Kidney glomerular epithelial cell (primary cell): ENCODE measurements at places on chromosomes 1 and 21.
A peak's percentile ranks its signal among the peaks of the same experiment; 100 is the strongest.

DNA sequence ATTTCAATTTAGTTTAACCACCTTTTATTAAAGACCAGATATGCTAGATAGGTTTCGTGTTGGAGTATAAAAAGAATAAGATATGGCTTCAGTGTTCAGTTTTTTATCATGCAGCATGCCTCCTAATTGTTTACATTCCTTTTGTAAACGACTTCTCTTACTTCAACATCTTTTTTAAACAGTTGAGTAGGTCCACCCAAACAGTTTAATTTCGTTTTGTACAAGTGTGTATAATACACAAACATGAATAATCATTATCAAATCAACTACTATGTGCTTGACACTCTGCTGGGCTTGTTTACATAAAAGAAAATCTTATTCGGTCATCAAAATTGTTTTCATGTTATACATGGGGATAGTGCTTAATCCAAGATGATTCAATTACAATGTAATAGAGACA is 906.3 kb upstream of the ADGRL4 start:
- DNase-seq, result no peak

DNA sequence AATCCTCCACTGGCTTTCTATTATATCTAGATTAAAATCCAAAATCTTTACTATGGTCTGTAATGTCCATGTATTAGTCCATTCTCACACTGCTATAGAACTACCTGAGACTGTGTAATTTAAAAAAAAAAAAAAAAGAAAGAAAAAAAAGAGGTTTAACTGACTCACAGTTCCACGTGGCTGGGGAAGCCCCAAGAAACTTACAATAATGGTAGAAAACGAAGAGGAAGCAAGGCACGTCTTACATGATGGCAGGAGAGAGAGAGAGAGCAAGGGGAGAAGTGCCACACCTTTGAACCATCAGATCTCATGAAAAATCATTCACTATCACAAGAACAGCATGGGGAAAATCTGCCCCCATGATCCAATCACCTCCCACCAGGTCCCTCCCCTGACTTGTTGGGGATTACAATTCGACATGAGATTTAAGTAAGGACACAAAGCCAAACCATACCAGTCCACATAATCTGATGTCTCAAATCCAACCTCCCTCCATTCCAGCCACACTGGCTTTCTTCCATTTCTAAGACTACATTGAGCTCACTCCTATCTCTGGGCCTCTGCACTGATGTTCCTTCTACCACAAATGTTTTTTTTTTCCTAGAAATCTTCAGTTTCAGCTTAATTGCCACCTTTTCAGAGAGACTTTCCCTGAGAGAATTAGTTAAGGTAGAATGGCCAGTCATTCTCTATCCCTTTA is 92.4 kb downstream of the EIF4G3 start:
- DNase-seq, result no peak

GRCh38 chr1:238789916-238790667 is 596.3 kb upstream of the CHRM3 start:
- DNase-seq, result no peak

DNA sequence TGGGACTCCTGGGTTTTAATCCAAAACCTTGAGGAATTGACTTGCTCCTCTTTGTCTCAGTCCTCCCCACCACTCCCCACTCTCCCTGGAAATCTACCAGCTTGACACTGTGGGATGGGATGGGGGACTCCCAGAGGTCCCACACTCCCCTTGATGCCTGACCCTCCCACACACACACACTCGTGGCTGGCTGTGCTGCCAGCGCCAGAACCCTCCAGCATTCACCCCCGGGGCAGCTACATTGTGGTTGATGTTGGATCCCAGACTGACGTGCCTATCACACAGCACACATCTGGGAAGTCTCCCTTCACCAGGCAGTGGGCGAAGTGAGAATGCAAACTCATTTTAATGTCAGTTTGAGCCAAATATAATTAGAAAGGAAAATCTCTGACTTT is 10.0 kb downstream of the KIRREL1 start:
- peak; percentile 76 for DNase-seq

- no peak for DNase-seq
Observed at GRCh38 chr21:39849014-39849655, 18.1 kb upstream of the PCP4 start.

DNA sequence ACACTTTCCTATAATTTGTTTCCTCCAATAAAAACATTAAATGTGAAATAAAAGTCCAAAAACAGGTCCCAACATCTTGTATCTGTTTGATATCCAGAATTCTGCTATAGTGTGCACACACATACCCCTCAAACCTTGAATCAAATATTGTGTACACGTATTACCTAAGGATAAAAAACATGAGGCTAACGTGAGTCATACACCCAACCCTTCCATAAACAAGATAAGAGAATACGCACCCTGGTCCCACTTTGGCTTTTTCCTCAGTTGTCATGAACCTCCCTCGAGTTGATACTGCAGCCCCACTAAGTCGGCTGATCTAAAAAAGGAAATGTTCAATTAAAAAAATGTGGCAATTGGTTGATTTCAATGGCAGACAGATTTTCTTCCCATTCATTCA is 5.2 kb downstream of the KHDC4 start:
- no peak for DNase-seq

DNA sequence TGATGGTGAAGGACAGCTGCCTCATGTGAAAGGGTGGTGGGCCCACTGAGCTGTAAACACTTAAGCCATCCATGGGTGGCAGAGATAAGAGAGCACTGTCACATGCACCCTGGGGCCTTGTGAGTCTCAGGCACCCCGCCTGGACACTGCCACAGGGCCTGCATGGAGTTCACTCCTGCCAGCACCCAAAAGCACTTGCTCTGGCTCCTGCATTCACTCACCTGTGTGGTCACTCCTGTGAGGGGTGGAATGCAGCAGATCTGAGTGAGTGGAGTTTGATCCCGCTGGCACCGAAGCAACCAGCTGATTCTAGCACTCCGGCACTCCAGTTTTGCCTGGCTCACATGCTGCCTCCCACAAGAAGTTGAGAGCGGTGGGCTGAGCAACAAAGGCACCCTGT is 1142.1 kb upstream of the PRMT6 start:
- no peak for DNase-seq

DNA sequence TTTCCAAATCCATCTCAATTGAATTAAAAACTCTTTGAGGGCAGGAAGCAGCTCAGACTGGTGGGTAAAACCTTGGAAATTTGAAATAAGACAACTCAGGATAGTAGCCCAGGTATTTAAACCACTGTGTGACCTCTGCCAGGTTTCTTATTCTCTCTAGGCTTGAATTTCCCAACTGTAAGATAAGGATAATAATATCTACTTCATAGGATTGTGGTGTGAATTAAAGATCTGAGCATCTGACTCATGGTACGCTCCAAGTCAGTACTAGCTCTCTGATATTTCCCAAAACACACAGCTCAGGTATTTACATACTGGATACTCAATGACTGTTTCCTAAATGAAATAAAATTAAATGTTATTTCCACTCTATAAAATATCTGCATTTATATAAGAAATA is 337.2 kb downstream of the LTN1 start:
- DNase-seq, result no peak

DNA sequence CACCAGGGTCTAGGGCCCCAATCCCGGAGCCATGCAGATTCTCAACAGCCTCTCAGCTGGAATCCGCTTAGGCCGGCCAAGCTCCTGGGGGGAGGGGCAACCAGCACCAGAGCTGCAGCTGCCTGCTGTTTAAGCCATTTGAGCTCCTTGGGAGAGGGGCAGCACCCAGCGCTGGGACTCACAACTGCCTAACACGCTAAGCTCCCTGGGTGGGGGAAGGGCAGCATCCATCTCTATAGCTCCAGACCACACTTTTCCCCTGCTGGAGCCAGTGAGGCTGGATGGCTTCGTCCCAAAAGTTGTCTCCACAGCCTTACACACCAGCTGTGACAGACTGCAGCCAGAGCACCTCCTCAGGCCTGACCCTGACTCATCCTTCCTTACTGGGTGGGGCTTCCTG is 6.9 kb upstream of the PTGFR start:
- no peak for DNase-seq

- DNase-seq, result no peak
Observed at GRCh38 chr1:14824314-14824915, 225.9 kb downstream of the KAZN start.

DNA sequence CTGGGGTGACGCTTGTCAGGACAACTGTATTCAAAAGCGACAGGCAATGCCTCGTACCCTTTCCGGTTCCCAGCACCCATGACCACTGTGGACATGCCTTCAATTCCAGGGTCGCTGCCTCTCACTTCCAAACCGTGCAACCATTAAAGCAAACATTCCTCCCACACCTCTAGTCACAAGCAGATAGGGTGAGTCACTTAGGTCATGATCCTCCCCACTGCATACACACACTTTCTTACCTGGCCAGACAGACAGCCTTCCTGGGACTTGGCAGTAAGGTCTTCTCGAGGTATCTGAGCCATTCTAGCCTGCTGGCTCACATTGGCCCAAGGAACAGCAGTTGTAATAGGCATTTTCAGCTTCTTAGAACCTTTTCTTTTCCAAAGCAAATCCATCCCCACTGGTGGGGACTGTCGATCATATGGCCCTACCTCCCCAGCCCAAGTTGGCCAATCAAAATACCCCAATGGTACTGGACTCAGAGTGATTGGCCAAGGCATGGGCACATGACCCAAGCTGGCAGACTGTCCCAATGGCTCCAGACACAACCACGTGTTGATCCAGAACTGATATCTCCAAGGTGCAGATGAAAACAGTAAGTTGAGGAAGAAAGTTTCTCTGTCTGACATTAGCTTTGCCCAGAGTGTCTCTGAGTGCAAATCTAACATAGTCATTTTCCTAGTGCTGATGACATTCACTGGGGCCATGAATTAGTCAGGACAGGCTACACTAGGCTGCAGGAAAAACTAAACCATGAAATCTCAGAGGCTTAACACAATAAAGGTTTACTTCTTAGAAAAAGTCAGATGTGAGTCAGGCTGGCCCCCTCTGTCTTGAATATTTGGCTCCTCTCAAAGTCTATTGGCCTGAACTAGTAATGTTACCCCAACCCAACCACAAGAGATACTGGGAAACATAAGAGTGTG is 113.8 kb downstream of the RRAGC start:
- DNase-seq, result peak; percentile 69

DNA sequence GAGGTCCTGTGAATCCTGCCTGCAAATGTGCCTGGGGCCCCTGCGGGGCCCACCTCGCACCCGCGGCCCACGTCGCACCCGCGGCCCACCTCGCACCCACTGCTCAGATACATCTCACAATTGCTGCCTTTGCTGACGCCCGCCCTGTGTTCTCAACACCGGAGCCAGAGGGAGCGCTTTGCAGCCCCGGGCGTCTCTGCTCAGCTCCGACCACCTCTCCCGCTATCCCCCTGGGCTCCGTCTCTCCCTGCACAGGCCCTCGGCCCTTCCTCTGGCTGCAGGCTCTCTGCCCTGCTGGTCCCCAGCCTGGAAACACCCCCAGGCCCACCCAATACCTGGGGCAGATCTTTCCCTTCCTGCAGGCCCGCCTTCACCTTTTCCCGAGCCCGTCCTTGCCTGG is 44.8 kb downstream of the TP73 start:
- DNase-seq, result no peak

- DNase-seq, result peak; percentile 87
Observed at GRCh38 chr1:28249013-28249865, 10.1 kb upstream of the SESN2 start.

DNA sequence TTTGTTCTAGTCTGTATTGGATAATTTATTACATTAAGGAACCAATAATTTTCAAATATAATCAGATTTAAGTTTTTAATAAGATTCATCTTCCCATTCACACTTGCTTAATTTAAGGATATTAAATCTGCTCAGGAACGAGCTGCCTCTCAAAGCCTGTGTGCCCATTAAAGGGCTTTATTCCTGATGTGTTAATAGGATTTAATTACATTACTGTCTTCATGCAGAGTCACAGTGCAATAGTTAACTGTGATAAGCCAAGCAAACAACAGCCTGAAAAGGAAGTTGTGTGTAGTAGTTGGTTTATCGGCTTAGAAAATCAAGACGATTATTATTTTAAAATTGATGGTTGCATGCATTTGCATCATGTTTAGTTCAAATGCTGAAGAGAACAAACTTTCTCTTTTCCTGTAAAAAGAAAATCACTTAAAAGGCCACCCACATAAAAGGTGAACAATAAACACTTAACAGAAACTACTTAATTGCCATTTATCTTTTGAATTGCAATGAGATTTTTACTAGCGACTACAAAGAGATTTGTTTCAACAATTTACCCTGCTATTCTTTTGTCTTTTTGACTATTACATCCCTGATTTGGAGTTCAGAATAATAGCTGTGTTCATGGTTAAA is 174.6 kb downstream of the RWDD3 start:
- DNase-seq, result no peak

- DNase-seq, result no peak
Observed at GRCh38 chr1:34236089-34236488, 59.4 kb downstream of the C1orf94 start.

DNA sequence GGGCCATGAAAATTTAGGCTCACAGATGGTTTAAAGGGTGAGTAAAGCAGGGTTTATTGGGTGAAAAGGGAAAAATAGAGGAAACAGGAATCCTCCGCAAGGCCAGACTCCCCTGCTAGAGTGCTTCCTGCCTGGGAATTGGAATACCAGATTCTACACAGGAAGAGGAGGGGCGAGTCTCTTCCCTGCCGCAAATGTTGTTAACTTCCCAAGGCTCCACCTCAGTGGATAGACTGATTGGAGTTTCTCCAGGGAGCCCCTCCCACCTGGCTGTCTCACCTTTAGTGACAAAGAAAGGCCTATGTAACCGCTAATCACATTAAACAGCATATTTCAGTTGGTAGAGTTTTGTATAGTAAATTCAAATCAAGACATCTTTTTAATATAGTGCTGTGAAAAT is 1450.1 kb downstream of the KCNT2 start:
- no peak for DNase-seq

DNA sequence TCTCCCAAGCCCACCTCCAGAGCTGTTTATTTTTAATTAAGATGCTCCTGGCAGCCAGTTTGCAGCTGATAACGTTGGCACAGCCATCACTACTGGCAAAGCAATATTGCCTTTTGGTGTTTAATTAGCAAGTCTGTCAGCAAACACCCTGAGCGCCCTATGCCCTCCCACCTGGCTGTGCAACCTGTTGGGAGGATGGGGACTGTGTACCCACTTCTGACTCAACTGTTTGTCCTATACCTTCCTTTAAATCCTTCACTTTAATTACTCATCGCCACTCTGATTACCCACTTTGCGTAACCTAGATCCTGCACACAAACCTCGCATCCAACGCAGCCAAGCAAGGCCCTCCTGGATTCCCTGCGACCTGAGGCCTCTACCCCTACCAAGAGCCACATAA is 67.1 kb downstream of the BCAR3 start:
- DNase-seq, result no peak

DNA sequence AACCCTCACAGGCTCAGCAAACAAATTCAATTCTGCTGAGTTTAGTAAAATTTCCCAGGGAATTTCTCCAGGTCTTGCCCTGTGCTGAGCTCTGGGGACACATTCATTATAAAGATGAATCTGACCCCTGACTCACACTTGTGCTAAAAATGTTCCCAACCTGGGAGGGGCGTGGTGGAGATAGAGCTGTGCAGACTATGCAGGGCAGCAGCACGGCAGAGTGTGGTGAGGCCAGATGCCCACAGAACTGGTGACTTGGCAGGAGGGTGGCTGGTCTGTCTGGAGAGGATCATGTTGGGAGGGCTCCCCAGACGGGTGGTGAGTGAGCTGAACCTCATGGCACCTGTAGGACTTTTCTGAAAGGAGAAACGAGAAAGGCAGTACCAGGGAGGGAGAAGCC is 31.6 kb downstream of the FAAH start:
- no peak for DNase-seq
